ENCODE measurements at places on chromosomes 1 and 21.

DNA sequence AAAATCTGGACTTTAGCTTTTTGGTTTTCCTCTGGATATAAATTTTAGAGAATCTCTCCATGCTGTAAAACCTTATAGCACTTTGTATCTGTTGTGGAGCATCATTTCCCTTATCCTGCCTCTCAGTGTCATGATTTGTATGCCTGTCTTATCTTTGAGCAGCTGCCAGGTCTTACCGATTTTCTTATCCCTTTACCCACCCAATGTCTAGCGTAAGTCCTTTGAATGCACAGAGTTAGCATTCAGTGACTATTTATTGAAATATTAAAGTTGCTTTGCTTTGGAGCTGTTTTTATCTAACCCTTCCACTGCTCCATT lies 37.3 kb downstream of the CDC7 start:
- no peak for DNase-seq

- DNase-seq: no peak
Measured at GRCh38 chr21:46637952-46638746, 2.7 kb downstream of the PRMT2 start.

- DNase-seq: no peak
Measured at GRCh38 chr1:188670837-188671236, 1806.8 kb downstream of the BRINP3 start.

DNA sequence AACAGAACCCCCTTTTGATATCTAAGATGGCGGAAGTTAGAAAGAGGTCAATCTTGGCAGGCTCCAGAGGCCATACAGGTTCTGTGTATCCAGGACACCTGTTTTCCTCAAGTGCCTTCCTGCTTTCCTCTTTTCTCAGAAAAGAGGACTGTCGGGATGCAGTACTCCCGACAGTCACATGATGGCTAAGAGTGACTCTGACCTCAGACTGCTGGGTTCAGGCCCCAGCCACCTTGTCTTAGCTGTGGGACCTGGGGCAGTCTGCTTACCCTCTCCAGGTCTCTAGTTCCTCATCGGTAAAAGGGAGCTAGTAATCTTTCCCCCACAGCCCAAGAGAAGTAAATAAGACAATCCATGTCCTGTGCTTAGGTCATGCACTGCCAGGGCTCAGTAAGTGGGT lies 29.9 kb downstream of the STK40 start:
- no peak for DNase-seq

DNA sequence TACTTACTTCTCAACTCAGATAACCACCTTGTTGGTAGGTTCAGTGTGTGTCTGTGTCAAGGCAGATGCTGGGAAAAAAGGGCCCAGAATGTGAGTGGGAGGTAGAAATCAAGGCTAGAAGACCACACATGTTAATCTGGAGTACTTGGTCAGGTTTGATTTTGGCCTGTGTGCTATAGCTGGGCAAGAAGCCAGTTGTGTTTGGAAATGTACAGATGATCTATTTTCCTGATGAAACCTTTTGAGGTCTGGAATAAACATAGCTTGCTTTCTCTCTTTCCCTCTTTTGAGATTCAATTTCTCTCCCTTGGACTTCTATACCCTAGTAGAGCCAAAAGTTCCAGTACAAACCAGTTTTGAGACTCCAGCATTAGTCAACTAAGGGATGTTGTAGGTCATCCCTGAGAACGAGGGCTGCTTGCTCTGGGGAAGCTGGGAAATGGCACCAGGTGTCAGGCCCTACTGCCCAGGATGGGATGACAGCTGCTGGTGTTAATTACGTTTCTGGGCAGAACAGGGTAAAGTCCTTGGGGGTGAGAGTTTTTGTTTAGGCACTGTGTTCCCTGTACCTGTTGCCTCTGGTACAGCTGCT lies 15.8 kb downstream of the MAPKAPK2 start:
- no peak for DNase-seq

DNA sequence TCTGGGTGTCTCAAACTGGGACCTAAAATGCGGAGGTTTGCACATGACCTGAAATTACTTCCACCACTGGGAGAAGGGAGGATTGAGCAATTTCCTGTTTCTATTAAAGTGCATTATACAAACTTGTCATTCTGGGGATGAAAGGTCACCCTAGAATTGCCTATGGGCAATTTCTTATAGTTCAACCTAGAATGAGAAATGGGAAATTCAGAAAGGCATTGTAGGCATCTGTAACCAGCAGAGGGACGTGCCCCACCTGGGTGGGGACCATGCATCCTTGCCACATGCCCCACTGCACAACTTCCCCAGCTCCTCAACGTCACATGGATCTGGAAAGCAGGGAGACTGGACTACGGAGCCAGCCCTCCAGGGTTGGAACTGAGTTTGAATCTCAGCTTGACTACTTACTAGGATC lies 47.0 kb downstream of the MRPL39 start:
- no peak for DNase-seq

DNA sequence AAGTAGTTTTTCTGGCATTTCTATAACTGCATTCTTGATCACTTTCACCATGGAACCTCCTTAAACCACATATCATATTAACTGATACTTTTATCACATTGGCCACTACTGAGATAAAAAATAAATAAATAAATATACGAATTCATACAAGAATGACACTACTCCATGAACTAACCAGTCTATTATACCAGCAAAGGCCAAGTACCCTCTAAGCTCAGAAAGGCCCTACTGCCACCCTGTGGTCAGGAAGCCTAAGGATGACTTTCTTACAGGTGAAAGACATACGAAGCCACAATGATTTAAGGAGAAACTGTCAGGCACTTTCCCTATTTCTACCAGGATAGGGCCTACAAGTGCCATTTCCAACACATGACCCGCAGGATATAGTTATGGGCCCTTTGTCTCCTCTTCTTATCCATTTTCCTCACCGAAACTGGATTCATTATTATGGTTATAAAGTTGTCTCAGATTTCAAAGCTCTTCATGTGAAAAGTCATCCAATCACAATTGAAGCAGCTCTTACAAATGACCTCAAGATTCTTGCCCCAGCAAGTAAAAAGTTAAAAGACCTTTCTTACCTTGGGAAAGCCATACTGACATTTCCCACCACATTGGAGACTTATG lies 23.9 kb downstream of the DNAJC8 start:
- peak; percentile 70 for DNase-seq

DNA sequence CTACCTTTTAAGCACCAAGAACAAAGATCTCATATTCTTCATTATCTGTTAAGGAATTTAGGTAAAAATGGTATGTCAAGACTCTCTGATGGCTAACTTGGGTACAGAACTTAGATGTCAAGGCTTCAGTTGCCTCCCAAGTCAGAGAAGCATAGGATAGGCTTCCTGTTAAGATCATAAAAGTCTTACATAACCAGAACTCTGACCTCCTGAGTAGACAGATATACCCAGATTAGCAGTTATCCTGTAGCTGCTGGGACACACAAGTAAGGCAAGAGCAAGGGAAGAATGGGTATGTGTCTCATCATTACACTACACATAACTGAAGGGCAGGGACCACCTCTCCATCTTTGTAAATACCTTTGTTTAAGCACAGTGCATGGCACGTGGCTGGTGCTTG lies 15.4 kb upstream of the KLHL12 start:
- DNase-seq: no peak

DNA sequence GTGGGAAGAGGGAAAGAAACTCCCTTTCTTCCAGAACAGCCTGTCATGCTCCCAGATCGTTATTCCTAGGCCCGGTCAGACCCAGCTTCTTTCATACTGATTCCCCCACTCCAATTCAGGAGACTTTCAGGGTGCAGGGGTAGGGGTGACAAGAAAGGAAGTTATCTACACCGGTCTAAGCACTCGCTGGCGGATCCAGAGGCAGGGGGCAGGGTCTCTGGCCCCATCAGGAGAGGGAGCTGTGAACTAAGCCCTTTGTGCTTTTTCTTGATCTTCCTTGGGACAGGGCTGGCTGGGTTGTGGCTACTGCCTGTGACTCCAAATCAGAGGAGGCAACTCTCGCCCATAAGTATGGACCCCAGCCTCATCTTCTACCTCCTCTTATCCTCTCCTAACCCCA lies 44.3 kb downstream of the NEK2 start:
- DNase-seq: no peak

DNA sequence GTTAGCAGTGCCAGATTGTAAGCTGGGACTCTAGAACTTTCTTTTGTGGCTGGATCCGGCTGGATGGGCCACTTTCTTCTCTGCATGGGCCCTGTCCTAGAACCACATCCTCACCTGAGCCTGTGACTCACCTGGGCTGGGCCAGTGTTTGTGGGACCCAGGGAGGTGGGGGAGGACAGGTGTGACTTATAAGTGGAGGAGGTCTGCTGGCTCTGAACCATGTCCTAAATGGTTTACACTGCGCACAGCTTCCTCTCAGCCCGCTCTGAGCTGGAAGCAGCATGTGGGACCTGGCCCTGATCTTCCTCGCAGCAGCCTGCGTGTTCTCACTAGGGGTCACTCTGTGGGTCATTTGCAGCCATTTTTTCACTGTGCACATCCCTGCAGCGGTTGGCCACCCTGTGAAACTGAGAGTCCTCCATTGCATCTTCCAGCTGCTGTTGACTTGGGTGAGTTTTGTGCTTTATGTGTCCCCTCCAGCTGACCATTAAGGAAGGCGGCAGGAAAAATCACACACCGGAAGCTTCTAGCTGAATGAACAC lies at the start of gene AADACL3:
TSS of gene AADACL3 (plus strand) at position 215 of the 542 bp plus-strand sequence. CDS start at position 282, 67 bp downstream.
- DNase-seq: no peak

DNA sequence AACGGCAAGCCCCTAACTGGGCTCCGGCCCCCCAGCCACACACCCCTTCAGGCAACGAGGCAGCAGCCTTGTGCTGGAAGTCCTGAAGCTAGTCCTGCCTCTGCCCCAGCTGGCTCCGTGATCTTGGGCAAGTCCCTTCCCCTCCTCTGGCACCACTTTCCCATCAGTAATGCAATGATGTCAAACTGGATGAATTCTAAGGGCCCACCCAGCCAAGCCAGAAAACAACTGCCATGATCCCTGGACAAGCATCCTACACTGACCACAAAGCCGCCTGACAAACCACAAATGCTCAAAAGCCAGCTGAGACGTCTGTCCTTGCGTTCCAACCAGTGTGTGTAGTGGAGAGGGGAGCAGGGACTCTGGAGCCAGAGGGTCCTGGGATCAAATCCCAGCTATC lies 26.8 kb downstream of the IFFO2 start:
- no peak for DNase-seq

DNA sequence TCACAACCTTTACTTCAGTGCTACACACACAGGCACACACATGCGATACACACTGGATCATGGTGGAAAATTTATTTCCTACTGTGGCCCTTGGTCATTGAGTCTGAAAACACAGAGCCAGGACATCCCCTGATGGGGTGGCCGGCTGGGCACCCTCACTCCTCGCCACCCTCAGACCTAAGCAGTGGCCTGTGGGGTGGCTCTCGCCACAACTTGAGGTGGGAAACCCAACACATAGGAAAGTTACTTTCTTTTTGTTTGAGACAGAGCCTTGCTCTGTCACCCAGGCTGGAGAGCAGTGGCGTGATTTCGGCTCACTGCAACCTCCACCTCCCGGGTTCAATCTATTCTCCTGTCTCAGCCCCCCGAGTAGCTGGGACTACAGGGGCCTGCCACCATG lies 19.4 kb downstream of the CRYAA start:
- DNase-seq: no peak

GRCh38 chr1:25890239-25891034 lies 14.9 kb upstream of the PAQR7 start:
- DNase-seq: no peak

- DNase-seq: no peak
Measured at GRCh38 chr1:7442036-7442435, 329.1 kb upstream of the VAMP3 start.

DNA sequence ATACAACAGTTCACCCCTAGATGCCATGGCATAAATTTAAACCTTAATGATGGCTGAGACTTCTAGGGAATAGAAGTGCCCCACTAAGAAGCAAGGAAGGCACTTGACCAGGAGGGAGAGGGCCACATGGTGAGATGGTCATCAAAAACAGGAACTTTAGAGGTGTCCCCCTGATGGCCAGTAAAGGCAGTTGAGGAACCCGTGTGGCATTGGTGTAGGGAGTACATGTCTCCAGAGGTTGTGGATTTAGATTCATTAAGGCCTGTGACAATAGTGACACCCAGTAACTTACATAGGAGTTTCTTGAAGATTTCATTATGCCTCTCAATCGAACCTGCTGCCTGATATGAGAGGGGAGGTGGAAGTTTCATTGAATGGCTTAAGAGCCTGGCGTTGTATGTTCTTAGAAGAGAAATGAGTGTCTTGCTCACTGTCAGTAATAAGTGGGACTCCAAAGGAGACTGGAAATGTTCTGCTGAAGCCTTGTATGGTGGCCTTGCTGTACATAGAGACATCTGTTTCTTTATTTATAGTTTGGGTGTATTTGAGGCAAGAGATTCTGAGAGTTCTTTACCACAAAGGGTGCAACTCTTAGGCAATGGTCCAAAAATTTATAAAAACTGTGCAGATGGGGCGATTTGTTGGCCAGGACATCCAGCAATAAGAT lies 27.9 kb downstream of the EDARADD start:
- DNase-seq: no peak

- DNase-seq: no peak
Measured at GRCh38 chr1:92989936-92990583, 28.8 kb upstream of the DIPK1A start.

DNA sequence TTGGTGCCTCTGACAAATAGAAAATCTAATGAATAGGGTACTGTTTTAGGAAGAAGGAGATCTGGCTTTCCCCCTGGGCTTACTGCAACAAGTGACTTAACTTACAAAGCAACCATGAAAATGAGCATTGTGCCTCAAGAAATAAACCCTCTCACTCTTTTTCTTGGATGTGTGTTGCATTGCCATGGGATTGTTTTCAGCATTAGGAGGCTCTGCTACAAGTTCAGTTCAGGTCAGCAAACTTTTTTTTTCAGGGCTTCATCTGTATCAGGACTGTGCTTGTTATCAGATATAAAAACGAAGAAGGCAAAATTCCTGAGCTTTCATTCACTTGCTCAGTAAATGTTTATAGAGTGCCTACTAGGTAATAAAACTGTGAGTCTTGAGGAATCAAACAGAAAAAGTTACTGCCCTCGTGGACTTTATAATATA lies 37.8 kb upstream of the DOCK7 start:
- no peak for DNase-seq

DNA sequence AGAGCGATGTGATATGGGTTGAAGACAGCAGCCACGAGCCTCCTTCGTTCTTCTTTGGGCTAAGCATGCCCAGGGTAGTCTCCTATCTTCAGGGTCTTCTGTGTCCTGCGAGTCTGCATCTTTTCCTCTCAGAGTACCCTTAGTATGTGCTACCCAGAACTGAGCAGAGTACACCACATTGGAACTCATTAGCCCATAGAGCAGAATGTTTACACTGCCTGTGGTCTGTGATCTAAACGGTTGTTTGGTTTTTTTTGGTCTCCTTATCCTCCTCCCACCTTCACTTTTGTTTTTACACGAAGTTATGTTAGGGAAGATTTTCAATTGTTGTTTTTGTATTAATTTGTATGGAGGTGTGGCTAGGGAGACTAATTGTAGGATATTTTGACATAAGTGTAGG lies 126.4 kb downstream of the NEK7 start:
- DNase-seq: no peak

DNA sequence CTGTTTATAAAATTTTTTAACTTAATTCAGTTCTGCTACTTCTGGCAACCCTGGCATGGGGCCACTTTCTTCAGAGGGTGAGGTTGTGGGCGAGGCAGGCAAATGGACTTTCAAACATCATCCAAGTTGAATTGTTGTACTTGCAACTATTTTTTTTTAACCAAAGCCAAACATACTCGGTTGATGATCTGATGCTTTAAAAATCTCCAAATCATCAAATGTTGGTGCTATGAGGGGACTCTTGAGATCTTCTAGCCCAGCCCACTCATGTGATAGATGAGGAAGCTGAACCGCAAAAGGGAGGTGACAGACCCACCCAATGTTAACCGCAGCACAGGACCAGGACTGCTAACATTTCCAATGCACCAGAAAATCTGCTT lies 6.7 kb downstream of the SLC1A7 start:
- no peak for DNase-seq

Measured in RPMI8226 (cell line).